Esophagus muscularis mucosa (tissue), 4 donors: ENCODE measurements at places on chromosomes 13 and 19. TPM values are rescaled to one million over a fixed set of nuclear protein-coding genes. Genes with fewer than 3 reads are reported as not detected.
A peak's percentile ranks its signal among the peaks of the same experiment; 100 is the strongest.

- peaks cover 8% of the 10 kb centered on the region for H3K36me3 ChIP-seq
- peaks cover 28% of the 10 kb centered on the region for H3K4me1 ChIP-seq
- H3K27ac ChIP-seq = peak overlapping the region; percentile 100
- H3K4me3 ChIP-seq = peak overlapping the region; percentile 90
- H3K27me3 ChIP-seq = no peaks in the 10 kb centered on the region
These were observed 2.7 kb upstream of the HNRNPL start for GRCh38 chr19:38852231-38853044.

GRCh38 chr19:18223860-18224524 lies 2.2 kb downstream of the PDE4C start:
- DNase-seq = no peak
- H3K4me1 ChIP-seq = peaks cover 37% of the 10 kb centered on the region
- no peaks in the 10 kb centered on the region for H3K36me3 ChIP-seq
- no peaks in the 10 kb centered on the region for H3K27me3 ChIP-seq
- no peak overlapping the region for H3K27ac ChIP-seq

- H3K4me1 ChIP-seq = no peaks in the 10 kb centered on the region
- peaks cover 22% of the 10 kb centered on the region for H3K27me3 ChIP-seq
- DNase-seq = no peak
- no peak overlapping the region for H3K27ac ChIP-seq
- H3K36me3 ChIP-seq = no peaks in the 10 kb centered on the region
These were observed 206.2 kb downstream of the URI1 start for GRCh38 chr19:30148039-30148790.

DNA sequence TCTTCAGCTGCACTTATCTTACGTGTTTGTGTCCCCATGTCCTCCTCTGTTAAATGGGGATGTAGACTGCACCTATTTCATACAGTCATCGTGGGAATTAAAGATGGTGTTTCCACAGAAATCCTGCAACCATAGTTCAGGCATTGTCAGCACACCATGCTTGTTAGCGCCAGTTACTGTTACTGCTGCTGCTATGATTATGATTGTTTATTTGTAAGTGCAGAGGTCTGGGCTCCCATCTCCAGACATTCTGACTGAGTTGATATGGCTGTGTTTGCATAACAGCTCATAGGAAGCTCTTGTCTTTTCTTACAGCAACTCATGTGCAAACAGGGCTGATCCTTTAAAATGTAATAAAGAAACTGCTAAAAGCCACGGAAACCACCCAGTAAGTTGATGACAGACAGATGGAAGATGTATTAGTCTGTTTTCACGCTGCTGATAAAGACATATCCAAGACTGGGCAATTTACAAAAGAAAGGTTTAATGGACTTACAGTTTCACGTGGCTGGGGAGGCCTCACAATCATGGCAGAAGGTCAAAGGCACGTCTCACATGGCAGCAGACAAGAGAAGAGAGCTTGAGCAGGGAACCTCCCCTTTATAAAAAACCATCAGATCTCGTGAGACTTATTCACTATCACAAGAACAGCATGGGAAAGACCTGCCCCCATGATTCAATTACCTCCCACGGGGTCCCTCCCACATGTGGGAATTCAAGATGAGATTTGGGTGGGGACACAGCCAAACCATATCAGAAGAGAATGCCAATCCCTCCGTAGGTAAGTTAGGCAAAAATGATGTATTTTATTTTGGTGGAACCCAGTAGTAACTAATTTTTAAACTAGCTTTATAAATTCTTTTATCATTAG lies 1.6 kb downstream of the ZSCAN5A start:
- H3K4me3 ChIP-seq = no peak overlapping the region
- no peak for DNase-seq
- no peaks in the 10 kb centered on the region for H3K27me3 ChIP-seq
- no peaks in the 10 kb centered on the region for H3K36me3 ChIP-seq
- peak overlapping the region; percentile 95 for H3K27ac ChIP-seq
- peaks cover 16% of the 10 kb centered on the region for H3K4me1 ChIP-seq

- peaks cover 5% of the 10 kb centered on the region for H3K4me1 ChIP-seq
- H3K27ac ChIP-seq = no peak overlapping the region
- H3K4me3 ChIP-seq = no peak overlapping the region
- H3K27me3 ChIP-seq = no peaks in the 10 kb centered on the region
- no peaks in the 10 kb centered on the region for H3K36me3 ChIP-seq
These were observed 47.0 kb downstream of the SERP2 start for GRCh38 chr13:44420376-44421220.

DNA sequence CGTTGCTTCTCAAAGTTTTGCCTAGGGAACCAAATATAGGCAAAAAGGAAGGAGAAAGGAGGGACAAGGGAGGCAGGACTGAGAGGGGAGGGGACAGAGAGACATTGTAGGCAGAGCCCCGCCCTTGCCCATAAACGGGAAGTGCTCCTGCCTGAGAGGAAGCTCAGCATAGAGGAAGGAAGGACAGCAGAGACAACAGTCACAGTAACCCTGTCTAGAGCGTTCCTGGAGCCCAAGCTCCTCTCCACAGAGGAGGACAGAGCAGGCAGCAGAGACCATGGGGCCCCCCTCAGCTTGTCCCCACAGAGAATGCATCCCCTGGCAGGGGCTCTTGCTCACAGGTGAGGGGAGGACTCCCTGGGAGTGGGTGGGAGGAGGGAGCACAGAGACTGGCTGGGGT lies at the start of gene CEACAM21:
Gene CEACAM21, plus strand, starts transcription at position 169 of the 400 bp plus-strand sequence. Its CDS starts 109 bp downstream, at position 278.
- no peaks in the 10 kb centered on the region for H3K4me1 ChIP-seq
- no peak within 1 kb of the TSS for H3K27ac ChIP-seq
- peaks cover 39% of the 10 kb centered on the region for H3K27me3 ChIP-seq
- H3K36me3 ChIP-seq = no peaks in the 10 kb centered on the region

DNA sequence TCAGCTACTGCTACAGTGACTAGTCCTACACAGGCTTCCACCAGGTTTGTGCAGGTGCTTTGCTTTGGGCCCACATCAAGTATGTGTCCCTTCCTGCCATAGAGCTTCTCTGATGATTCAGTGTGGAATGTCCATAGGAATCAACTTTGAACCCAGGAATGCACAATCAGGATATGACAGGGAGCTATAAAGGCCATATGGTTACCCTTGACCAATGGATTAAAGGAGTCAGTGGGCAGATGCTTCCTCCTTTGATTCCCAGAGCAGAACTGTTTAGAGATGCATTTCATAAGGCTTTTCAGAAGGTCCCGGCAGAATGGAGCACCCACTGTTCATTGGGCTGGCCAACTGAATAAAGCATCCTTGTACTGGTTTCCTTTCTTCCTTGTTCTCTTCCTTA lies 145.2 kb upstream of the WASF3 start:
- H3K36me3 ChIP-seq = no peaks in the 10 kb centered on the region
- no peak overlapping the region for H3K27ac ChIP-seq

Gene GJA3
- total RNA-seq = not detected

Gene SUGP1
- 28.7 TPM for total RNA-seq

Gene C19orf33
- total RNA-seq = 7.8 TPM
